Stimulated activated CD4-positive, alpha-beta T cell treated with anti-CD3 and anti-CD28 coated beads, Interleukin-4, amount 100 ng/mL, for 24 hours (primary cell): ENCODE measurements at places on chromosomes 3 and 15.

- DNase-seq = no peak
These were observed 53.8 kb upstream of the PIK3CB start for GRCh38 chr3:138888560-138888959.

DNA sequence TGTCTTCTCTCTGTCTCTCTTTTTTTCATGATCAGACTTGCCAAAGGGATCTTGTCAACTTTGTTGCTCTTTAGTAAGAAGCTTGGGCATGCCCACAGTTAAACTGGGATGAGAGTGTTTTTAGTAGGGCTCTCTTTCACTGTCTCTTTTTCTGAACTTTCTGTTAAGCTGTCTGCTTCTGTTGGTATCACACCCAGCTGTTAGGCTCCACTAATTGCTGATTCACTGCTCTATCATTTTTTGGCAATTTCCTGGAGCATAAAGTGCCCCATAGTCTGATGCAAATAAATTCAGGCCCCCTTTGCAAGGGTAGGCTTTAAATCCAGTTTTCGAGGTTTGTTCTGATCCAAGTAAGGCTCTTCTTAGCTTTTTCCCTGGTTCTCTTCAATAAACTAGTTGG lies 360.4 kb upstream of the ADAMTS9 start:
- DNase-seq = no peak

GRCh38 chr15:52013151-52013791 lies 5.7 kb upstream of the MAPK6 start:
- DNase-seq = no peak

DNA sequence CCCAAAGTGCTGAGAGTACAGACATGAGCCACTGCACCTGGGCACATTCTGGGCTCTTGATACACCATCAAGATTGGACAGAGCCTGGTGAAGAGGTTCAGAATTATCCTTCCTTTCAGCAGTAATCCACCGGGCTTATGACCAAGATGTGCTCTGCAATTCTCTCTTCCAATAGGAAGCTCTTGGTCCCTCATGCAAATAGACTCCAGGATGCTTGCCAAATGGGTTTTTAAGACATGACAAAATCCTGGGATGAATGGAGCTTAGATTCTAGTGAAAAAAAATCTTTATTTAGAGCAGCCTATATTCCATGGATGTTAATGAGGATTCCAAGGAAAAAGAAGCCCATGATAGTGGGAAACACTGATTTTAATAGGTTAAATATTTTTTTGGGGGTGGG lies 119.1 kb downstream of the SV2B start:
- DNase-seq = no peak

GRCh38 chr15:99340347-99340746 lies 89.1 kb downstream of the LRRC28 start:
- no peak for DNase-seq

GRCh38 chr3:45123030-45123429 lies 23.1 kb downstream of the CDCP1 start:
- DNase-seq = no peak

DNA sequence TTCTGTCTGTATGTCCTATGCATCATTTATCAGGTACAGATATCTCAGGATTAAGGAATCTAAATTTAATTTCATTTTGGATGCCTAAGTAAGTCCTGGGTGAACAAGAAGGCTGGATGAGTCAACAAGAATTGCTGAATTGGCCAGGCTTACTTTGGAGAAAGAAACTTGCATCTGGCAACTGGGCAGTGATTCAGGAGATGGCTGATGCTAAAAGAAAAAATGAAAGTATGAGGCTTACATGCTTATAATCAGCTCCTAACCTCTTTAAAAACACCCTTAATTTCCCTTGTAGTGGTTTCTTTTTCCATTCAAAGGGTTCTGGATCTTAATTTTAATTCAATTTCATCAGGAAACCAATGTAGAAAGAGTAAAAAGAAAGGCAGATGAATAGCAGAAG lies 228.8 kb upstream of the PEX5L start:
- DNase-seq = no peak

DNA sequence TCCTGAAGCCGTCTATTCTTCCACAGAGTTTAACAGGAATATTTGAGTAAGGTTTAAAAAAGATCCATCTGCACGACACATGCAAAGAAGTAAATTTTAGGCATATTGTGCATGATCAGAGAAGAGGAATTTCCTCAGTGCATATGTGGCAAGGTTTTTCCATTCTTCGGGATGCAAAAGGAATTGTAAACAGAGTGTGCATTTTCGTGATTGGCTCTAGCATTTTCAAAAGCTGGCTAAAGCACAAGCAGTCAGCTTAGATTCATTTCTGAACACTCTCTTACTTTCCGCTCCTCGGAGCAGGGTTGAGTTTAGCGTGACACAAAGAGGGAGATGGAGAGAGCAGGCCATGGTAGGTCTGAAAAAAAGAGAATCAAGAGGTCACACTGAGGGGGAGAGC lies 128.2 kb downstream of the ADAMTS9 start:
- no peak for DNase-seq

GRCh38 chr15:96503276-96503675 lies 172.8 kb downstream of the NR2F2 start:
- no peak for DNase-seq

GRCh38 chr3:30795176-30795575 lies 99.3 kb downstream of the GADL1 start:
- no peak for DNase-seq

DNA sequence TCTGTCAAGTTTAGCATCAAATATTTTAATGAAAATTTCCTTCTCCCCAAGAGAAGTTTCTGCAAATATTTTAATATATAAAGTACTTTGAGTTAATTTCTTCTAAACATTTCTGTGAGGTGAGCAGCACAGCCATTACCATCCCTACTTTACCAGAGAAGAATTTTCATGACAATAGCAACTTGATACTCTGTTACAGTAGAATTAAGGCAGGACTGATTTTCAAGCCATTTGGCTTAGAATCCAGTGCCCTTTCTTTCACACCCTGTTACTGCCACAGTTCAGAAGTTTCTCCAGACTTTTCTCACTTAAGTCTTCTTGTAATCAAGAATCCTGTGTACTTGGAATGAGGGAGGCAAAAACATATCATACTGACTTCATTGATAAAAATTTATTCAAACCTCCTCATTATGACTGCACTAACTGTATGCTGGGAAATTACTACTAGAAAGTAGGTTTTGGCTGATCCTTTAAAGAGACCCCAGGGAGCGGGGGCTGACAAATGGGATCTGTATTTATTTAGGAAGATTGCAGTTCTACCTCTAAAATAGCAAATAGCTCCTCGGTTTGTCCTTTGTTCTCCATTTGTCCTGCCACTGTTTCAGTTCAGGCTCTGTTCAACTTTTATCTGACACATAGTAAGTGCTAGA lies 557.0 kb upstream of the SGO1 start:
- DNase-seq = no peak

GRCh38 chr3:119316313-119316670 lies 22.1 kb downstream of the ARHGAP31 start:
- no peak for DNase-seq

GRCh38 chr3:37474901-37475331 lies 300.5 kb upstream of the LRRFIP2 start:
- DNase-seq = no peak

DNA sequence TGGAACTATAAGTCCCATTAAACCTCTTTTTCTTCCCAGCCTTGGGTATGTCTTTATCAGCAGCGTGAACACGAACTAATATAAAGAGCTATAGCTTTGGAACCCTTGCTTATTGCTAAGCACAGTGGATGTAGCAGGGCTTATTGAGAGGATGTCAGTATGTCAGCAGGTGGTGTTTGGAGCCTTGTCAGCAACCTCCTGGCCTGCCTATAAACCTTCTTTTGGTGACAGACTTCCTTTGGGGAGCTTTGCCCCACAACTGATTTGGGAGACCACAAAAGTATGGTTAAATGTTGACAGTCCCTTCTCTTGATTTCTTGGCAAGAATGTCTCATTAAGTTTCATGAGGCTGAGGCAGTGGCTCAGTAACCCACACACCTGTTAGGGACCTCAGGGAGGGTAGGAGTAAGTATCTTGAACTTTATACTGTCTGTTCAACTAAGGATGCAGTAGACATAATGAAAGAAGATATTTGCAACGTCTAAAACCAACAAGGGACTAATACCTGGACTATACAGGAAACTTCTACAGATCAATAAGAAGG lies 14.8 kb downstream of the CCNDBP1 start:
- DNase-seq = no peak

GRCh38 chr15:69499521-69500211 lies 47.0 kb downstream of the RPLP1 start:
- no peak for DNase-seq

- peak; percentile 48 for DNase-seq
These were observed 54.9 kb downstream of the TGFBR2 start for GRCh38 chr3:30661098-30661873.
